CD4-positive, alpha-beta T cell treated with Interleukin-21 for 1 hour (primary cell): ENCODE measurements at places on chromosomes 1 and 21.

DNA sequence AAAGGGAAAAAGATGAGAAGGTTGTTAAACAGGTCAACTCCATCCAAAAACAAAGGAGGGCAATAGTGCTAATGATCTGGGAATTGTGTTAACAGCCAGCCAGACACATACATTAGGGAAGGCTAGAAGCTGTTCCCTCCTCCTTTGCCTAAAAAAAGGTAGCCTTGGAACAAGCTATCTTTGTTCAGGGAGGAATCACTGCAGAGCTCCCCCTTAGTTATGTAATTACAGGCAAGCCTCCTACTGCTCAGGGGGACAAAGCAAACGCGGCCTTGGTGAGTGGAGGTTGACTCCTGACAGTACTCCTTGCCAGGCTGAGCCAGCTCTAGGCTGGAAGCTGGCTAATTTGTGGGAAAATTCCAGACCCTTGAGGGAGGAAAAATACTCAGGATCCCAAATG, 97.6 kb downstream of the VAV3 start:
- DNase-seq = no peak

DNA sequence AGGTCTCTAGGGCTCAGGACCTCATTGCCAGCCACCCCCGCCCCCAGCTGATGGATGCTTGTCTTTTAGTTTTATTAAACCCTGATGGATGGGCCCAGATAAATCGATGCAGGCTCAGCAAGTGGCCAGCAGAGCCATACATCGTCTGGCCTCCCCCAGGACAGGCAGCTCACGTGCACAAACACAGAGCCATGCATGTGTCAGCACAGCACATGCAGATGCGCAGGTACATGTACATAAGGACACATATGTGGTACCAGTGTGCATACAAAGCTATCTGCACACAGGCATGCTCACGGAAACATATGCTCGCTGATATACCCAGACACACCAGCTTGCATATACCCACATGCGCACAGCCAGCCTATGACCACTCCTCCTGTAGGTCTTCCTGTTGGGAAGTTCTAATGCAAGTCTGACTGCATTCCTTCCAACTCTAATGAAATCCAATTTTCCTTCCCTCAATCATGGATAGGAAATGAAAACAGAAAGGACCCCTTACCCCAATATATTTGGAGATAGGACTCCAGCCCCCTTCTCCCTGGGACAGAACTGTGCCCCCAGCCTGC, 897 bp downstream of the COL16A1 start:
- DNase-seq = no peak

DNA sequence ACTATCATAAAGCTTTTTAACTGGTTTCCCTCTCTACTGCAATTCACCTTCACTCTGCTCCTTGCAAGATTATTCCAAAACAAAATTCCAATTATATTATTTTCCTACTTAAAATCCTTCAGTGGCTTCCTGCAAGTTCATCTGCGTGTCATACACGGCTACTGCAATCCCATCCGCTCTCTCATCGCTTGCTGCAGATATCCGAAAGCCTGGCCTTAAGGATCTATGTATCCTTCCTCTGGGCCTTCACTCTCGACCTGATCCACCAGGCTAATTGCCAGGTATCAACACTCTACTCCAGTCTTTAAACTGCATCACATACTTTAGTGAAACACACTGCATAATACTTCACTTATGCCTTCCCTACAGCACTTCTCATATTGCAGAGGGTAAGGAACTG, 44.0 kb downstream of the VAV3 start:
- DNase-seq = no peak

DNA sequence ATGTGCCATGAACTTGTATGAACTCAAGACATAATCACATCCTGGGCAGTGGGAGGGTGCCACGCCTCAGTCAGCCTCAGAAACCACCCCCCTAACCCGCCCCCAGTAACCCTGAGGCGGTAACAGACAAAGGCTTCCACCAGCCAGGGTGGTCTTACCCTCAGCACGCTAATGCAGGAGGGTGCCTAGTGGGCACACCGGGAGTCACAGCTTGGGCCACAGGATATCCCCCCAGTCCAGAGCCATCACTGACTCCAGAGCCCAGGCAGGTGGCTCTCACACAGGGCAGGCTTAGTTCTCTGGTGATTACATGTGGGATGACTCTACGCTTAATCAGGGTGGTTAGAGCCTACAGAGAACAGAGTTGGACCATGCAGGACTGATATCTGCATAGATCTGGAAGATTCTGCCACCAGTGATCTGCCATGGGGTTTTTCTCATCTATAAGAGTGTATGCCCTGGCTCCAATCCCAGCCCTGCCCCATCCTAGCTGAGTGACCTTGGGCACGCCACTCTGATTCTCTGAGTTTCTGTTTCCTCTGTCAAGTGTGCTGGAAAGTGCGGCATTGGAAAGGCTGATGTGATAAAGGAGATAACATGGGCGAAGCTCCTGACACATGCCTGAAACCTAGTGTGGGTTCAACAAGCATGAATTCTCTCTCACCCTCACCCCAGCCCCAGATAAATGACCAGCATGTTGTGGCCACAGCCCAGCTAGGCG, 27.3 kb downstream of the OPTC start:
- DNase-seq = no peak

DNA sequence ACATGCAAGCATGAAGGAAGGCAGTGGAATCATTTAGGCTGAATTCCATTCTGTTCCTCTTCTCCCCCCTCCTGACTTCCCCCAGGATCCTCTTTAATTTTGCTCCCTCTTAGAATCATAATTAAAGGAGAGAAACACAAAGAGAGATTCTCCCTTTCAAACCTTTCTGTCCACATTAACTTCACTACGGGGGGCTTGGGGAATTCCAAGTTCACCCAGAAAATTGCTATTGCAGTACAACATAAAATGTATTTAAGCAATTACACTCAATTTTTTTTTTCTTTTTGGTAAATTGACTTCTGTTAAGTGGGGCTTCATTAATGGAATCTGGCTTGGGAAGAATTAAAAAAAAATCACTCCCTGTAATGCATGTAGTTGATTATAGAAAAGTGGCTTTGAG, 13.4 kb upstream of the HMGB4 start:
- no peak for DNase-seq

DNA sequence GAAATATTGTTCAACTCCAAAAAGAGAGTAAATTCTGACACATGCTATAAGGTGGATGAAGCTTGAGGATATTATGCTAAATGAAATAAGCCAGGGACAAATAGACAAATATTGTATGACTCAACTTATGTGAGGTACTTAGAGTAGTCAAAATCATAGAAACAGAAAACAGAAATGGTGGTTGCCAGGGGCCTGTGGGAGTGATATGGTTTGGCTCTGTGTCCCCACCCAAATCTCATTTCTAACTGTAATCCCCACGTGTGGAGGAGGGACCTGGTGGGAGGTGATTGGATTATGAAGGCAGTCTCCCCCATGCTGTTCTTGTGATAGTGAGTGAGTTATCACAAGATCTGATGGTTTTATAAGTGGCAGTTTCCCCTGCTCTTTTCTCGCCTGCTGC, 24.7 kb upstream of the DISP1 start:
- DNase-seq = no peak

- DNase-seq = no peak
These were observed 105.6 kb upstream of the UBE2U start for GRCh38 chr1:64097859-64098258.

- no peak for DNase-seq
These were observed 130.8 kb downstream of the HFM1 start for GRCh38 chr1:91273875-91274274.

DNA sequence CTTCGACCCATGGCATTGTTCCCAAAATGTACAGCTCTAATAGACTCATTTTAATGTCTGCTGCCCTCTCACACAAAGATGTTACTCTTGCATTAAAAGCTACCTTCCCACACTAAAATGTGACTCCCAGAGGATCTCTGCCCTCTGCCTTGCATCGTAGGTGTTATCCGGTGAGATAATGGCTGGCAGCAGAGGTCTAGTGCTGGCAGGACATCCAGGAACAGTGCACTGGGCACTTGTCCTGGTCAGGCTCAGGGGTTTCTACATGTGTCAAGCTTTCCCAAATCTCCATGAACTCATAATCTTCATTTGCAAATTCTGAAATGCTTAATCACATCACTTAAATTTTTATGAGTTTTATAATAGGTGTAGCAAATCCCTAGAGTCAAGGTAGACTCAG, 310.6 kb downstream of the LRRIQ3 start:
- no peak for DNase-seq

DNA sequence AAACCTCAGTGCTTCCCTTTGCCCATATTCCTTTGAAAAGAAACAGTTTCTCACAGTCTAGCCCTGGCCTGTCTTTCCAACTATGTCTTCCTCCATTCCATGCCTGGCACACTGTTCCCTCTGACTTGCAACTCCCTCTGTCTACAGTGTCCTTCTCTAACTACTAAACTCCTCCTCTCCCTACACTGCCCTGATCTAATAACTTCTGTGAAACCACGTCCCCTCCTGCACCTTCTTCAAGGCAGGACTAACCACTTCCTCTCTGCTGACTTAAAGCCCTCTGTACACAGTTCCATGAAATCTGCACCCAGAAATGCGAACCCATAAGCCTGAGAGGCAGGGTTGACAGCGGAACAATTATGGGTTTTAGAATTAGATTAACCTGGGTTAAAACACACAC, 62.2 kb upstream of the ATP1B1 start:
- DNase-seq = peak; percentile 60

DNA sequence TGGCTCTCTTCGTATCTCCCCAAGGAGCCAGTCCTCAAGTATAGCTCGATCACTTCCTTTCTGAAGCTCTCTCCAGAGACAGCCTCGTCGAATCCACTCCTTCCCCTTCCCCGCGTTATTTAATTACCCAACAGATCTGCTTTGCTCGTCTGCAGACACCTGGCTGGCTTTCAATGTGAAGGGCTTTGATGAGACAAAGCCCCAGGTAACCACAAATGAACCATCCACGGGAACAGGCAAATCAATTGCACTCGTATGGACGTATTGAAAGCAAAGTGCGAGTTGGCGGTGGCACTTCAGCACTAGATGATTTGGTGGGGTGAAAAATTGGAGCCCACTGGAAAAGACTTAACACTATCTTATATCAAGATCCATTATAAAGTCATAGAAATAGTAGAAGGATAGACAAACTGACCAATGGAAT, 364 bp upstream of the BCAR3 start:
- no peak for DNase-seq

DNA sequence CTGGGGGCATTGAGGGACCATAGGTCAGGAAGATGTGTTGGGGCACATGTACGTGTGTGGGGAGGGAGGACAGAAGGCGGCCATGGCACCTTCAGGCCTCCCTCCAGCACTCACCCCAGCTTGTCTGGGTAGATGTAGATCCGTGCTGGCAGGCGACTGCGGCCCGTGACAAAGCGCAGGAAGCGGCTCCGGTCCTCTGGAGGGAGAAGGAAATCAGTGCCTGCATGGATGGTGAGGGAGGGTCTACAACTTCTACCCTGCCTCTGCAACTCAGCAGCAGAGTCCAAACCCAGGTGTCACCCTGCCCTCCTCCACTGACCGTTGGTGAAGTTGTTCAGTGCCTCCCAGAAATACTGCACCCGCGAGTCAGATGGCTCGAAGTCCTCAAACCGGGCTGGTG, 7.4 kb downstream of the HECTD3 start:
- DNase-seq = no peak

DNA sequence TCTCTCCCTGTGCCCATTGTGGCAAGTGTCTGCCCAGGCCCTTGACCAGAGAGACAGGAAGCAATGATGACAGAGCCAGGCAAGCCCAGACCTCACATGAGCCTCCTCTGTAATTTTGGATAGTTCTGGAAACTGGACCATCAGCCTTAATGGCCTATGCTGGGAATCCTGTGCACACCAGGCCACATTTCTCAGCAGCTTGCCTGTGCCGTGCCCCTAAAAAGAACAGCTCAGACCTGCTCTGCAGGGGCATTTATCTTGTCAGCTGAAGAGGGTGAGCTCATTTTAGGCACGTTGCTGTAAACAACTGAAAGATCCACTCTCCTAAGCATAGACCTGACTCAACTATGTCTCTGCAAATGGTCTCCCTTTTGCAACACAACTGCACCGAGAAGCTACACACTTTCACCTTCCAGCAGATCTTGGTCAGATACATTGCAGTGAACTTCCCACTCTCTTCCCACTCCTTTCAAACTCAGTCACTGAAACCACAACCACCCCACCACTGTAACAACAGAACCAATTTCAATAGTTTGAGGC, 53.5 kb upstream of the BACH1 start:
- DNase-seq = no peak
